ENCODE measurements at places on chromosomes 1 and 21. TPM values are rescaled to one million over a fixed set of nuclear protein-coding genes. Genes with fewer than 3 reads are reported as not detected.

Gene SLC35D1
- total RNA-seq, result 16.3 TPM

Gene PIAS3
- total RNA-seq, result 10.8 TPM

Gene CCDC30
- total RNA-seq, result 0.18 TPM

Gene CSMD2
- total RNA-seq, result 0.28 TPM

Gene FCER1G
- total RNA-seq, result not detected

Gene MPL
- total RNA-seq, result not detected

Gene CEP104
- 14.3 TPM for total RNA-seq

Gene FCRL4
- not detected for total RNA-seq

Gene NFASC
- total RNA-seq, result 0.28 TPM

Gene CMPK1
- 75.3 TPM for total RNA-seq

Gene TPM3
- total RNA-seq, result 974 TPM

Gene USP1
- total RNA-seq, result 26.1 TPM

Gene AADACL4
- total RNA-seq, result not detected

Gene KRTAP11-1
- total RNA-seq, result not detected

Gene EPHX1
- total RNA-seq, result 16.9 TPM

Gene PPIE
- 40.9 TPM for total RNA-seq

Gene S100A3
- 2.9 TPM for total RNA-seq

Gene CELA2B
- total RNA-seq, result not detected

Gene CRYBG2
- total RNA-seq, result not detected

Gene CYP4X1
- not detected for total RNA-seq

Gene MPZ
- 0.18 TPM for total RNA-seq

Gene CELSR2
- total RNA-seq, result 1.3 TPM

Gene DNAJC28
- total RNA-seq, result 1.4 TPM

Gene ARHGEF16
- total RNA-seq, result not detected

Gene S100A9
- total RNA-seq, result not detected

Gene ATXN7L2
- total RNA-seq, result 1.7 TPM

Gene NKAIN1
- total RNA-seq, result under 0.01 TPM

Gene TRIM46
- total RNA-seq, result 2.5 TPM

Gene MRPS21
- total RNA-seq, result 45.5 TPM

Gene CELA3B
- total RNA-seq, result not detected
